Peyer's patch (tissue), 4 donors: ENCODE measurements at places on chromosomes 2 and 18.

DNA sequence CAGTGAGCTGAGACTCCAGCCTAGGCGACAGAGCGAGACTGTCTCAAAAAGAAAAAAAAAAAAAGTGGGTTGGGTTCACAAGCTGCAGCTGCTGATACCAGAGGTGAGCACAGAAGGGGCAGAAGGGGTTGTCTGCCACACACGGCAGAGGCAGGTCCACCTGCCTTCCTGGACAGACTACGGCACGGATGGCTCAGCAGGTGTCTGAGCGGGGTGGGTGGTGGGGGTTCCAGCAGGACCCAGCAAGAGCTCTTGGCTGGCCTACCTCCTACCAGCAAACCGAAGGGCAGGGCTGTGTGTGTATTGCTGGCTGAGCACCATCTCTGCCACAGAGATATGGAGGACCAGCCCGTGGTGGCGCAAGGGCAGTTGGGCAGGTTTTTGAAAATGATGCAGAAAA is 130.4 kb upstream of the ASB18 start:
- DNase-seq, result no peak
- H3K27me3 ChIP-seq, result no peaks in the 10 kb centered on the region

GRCh38 chr2:231241755-231242507 is 43.5 kb downstream of the ARMC9 start:
- no peak overlapping the region for H3K27ac ChIP-seq
- no peaks in the 10 kb centered on the region for H3K4me1 ChIP-seq
- H3K4me3 ChIP-seq, result no peak overlapping the region
- no peak for DNase-seq

GRCh38 chr18:79283929-79284328 is 111.8 kb upstream of the NFATC1 start:
- H3K4me3 ChIP-seq, result no peak overlapping the region
- no peak overlapping the region for H3K27ac ChIP-seq
- no peaks in the 10 kb centered on the region for H3K4me1 ChIP-seq
- DNase-seq, result no peak
- H3K36me3 ChIP-seq, result no peaks in the 10 kb centered on the region

DNA sequence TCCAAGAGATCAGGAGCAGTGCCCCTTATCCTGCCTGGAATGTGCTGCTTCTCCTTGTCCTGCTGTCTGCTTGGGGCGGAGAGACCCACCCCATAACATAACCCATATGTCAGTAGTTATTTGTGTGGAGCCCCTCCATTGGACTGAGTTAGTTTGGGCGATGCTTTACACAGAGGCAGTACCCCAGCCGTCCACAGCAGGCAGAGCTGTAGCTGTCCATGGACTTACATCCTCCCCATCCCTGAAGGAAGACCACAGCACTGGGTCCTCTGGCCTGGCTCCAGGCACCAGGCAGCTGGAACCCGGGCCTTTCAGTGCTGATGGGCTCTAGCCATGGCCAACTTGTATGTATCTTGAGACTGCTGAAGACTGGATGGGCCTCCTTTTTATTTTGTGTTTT is 20.3 kb downstream of the GKN2 start:
- no peaks in the 10 kb centered on the region for H3K36me3 ChIP-seq
- no peaks in the 10 kb centered on the region for H3K4me1 ChIP-seq
- no peaks in the 10 kb centered on the region for H3K27me3 ChIP-seq
- no peak overlapping the region for H3K27ac ChIP-seq

DNA sequence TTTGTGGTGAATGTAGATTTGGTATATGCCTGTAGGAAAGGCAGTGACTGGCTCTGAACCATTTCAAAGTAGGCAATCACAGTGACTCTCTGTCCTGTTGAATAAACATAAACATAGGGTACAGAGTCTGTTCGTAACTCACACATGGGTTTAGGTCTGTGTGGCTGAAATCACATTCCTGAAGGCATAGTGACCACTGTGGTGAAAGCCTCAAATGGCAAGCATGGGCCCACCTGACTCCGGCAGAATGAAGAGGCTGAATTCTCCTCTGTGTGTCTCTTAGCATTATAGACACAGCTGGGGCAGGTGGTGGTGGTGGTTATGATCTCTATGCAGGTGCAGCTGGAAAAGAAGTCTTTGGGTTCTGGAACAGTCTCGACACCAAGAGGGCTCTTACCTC is 61.2 kb downstream of the ITGA6 start:
- no peaks in the 10 kb centered on the region for H3K4me1 ChIP-seq
- peak overlapping the region; percentile 19 for H3K27ac ChIP-seq
- no peaks in the 10 kb centered on the region for H3K27me3 ChIP-seq
- H3K36me3 ChIP-seq, result peaks cover 82% of the 10 kb centered on the region
- H3K4me3 ChIP-seq, result no peak overlapping the region

DNA sequence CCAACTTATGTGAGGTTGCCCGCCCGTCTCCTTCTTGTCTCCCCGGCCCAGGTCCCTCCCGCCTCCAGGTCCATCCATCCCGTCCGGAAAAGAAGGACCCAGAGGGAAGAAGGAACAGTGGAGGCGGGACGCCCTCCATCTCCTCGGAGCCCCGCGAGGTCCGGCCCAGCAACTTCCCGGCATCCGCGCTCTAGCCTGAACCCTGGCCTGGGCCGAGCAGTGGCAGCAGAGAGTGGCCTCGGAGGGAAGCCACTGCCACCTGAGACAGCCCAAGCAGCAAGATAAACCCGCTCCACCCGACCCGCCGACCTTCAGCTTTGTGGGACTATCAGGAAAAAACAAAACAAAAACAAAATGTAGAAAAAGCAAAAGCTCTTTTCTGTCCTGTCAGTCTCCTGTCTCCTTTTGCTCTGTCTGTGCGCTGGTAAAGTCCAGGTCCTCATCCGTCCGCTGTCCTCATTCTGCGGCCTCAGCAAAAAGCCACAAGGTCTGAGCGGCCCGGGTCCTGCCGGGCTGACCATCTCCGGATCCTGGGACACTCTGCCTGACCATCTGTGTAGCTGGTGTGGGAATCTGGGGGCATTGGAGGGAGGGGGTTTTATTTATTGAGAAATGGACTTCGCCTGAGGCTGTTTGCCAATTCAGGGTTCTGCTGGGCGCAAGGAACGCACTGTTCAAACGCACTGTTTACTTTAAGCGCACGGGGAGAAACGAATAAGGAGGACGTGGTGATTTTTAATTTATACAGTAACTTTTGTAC is 3.1 kb downstream of the DLX1 start:
- peaks cover 96% of the 10 kb centered on the region for H3K27me3 ChIP-seq
- peaks cover 29% of the 10 kb centered on the region for H3K4me1 ChIP-seq
- H3K27ac ChIP-seq, result no peak overlapping the region
- no peak for DNase-seq
- H3K36me3 ChIP-seq, result no peaks in the 10 kb centered on the region

GRCh38 chr2:134203175-134203574 is 50.7 kb upstream of the MGAT5 start:
- H3K36me3 ChIP-seq, result no peaks in the 10 kb centered on the region
- DNase-seq, result no peak
- no peak overlapping the region for H3K4me3 ChIP-seq
